ENCODE measurements at places on chromosomes 4 and X. TPM values are rescaled to one million over a fixed set of nuclear protein-coding genes. Genes with fewer than 3 reads are reported as not detected.

The ANXA3 gene
- total RNA-seq, result 54.3 TPM

The SLC10A6 gene
- total RNA-seq, result 8.6 TPM

The MAGEA10 gene
- not detected for total RNA-seq

The GRIA2 gene
- 4.5 TPM for total RNA-seq

The KIAA1210 gene
- not detected for total RNA-seq

The GLOD5 gene
- not detected for total RNA-seq

The RHOXF2 gene
- total RNA-seq, result not detected

The ARL9 gene
- total RNA-seq, result not detected

The TLR6 gene
- total RNA-seq, result 4.2 TPM

DNA sequence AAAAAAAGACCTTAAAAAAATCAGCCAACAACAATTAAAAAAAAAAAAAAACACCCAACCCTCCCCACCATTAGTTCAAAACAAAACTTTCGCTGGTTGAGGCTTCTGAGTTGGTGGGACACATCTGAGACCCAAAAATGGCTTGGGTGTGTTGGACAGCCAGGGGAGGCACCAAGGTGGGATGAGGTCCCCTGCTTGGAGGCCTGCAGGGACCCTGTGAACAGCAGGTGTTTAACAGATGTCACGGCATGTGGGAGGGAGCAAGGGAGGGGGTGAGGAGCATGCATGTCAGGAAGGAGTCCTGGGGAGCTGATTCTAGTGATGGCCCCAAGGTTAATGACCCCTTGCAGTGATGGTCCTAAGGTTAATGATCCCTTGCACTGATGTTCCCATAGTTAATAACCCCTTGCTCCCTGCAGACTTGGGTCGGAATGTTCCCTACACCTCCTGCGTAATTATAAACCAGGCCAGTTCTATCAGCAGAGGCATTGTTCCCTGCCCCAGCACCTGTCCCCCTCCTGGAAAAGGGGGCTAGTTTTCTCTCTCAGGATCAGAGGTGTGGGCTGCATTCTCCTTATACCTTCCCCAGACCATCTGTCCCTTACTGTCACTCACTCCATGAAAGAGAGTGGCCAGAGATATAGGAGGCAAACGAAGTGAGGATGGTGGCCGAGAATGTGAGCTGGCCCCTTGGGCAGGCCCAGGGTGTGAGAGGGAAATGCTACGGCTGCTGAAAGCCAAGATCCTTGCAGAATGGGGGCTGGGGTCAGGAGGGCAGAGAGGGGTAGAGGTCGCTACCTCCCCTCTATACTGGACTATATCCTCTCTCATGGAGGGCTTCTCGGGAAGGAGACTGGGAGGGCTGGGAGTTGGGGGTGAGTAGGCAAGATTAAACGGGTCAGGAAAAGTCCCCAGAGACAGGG, 2.3 kb upstream of the FOXP3 start:
- no peak for DNase-seq

DNA sequence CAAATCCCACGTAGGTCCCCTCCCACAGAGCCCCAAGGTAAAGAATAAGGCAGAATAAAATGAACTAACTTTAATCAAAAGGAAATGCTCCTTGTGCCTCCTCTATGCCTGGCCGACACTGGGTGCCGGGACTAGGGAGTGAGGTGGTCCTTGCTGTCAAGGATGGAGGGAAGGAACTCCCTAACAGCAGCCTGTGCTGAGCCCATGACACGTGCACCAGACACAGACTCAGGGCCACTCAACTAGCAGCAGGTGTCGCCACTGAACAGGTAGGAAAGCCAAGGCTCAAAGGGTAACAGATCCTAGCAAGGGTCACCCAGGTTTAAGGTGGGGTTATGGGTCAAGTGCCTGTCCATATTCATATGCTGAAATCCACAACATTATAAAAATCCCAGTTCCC, 29.2 kb downstream of the MSX1 start:
- DNase-seq, result no peak

GRCh38 chr4:39715788-39716187, 17.9 kb downstream of the UBE2K start:
- DNase-seq, result no peak

- DNase-seq, result no peak
Measured at GRCh38 chr4:24674279-24674678, 89.9 kb upstream of the DHX15 start.

- DNase-seq, result no peak
Measured at GRCh38 chrX:18674417-18674787, 2.5 kb upstream of the RS1 start.

DNA sequence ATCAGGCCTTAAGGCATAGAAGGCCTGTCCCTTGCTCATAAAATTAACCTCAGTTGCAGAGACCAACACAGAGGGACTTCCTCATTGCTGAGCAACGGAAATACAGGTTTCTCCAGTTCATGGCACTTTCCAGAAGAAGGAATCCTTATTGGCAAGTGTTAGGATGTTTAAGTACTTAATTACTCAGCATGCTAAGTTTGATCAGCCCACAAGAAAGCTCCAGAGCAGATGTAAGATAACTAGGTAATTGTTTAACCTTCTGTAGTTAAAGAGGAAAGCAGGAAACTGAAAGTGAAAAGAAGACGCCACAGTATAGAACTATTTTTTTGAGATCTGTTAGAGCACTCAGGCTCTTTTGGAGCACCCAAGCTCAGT, 33.5 kb downstream of the SMS start:
- no peak for DNase-seq

DNA sequence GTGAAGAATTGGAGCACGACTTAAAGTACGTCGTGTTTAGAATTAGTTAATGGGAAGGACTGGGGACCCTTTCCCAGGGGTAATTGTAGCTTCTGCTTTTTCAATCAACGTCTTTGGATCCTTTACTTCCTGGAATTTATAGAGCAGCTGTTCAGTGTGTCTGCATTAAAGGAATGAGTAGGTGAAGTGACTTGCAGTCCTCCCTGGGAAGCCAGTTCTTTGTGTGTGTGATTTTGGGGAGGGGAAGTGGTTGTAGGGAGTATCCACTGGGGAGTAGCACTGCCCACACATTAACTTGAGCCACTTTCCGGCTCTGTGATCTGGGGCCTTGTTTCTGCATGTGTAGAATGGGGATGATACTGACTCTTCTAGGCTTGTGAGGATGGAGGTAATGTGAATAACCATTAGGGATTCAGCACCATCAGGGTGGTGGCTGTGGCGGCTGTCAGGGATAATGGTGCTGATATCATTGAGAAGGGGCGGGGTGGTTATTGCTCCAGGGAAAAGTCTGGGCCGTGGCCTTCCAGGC, 54.7 kb downstream of the TMEM131L start:
- DNase-seq, result no peak

DNA sequence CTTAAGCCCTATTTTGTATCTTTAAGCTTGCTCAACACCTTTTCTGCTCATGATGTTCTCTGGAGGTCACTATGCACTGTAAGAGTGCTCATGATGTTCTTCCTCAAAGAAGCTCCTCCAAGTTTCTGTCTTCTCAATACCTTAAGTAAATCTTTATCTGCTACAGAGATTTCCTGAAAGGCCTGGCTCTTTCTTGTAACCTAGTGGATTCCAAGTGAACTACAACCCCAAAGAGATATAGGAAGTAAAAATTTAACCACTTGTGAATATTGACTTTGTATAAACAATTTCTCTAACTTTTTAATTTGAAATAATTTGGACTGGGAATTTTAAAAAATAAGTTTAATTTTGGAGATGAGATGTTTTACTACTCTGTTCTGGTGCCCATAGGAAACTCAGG, 39.3 kb upstream of the XK start:
- DNase-seq, result no peak

DNA sequence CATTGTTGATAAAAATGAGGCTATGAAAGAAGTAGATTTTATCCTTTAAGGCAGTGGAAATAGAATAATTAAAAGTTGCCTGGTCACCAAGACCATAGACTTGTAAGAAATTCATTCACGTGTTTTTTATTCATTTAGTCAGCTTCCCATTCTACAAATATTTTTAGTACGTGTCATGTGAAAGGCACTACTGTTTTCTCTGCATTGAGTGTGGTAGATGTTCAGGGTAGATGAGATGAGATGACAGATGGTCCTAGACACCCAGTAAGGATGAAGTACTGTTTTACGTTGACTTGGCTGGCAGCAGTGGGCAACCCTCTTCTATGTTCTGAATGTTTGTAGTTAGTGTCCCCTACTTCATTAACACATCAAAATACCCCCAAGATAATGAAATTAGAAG, 228.1 kb downstream of the ARHGAP24 start:
- no peak for DNase-seq

GRCh38 chrX:63784346-63784901, 590 bp downstream of the ARHGEF9 start:
- DNase-seq, result no peak

GRCh38 chr4:186027405-186027804, 41.6 kb upstream of the TLR3 start:
- DNase-seq, result no peak

DNA sequence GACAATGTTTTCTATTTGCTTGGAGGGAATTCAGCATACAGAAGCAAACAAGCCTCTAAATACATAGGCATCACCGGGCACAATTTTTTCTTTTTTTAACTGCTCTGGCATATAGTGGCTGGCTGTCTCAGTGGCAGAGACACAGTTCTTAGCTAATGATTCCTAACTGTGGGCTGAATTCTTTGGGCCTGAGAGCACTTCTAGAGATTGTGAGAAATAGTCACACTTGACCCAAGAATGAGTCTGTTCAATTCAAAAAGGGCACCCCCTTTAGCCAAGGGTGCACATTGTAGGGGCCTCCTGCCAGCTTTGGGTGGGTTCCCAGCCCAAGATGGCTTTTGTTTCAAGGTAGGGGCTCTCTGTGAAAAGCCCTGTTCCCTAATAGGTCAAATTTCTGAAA, 345.7 kb downstream of the ARHGAP10 start:
- DNase-seq, result no peak

- DNase-seq, result peak; percentile 20
Measured at GRCh38 chrX:19739683-19740082, 147.7 kb downstream of the SH3KBP1 start.

GRCh38 chr4:11503166-11503565, 74.5 kb upstream of the HS3ST1 start:
- no peak for DNase-seq

- DNase-seq, result no peak
Measured at GRCh38 chr4:114497116-114497515, 101.5 kb upstream of the UGT8 start.

DNA sequence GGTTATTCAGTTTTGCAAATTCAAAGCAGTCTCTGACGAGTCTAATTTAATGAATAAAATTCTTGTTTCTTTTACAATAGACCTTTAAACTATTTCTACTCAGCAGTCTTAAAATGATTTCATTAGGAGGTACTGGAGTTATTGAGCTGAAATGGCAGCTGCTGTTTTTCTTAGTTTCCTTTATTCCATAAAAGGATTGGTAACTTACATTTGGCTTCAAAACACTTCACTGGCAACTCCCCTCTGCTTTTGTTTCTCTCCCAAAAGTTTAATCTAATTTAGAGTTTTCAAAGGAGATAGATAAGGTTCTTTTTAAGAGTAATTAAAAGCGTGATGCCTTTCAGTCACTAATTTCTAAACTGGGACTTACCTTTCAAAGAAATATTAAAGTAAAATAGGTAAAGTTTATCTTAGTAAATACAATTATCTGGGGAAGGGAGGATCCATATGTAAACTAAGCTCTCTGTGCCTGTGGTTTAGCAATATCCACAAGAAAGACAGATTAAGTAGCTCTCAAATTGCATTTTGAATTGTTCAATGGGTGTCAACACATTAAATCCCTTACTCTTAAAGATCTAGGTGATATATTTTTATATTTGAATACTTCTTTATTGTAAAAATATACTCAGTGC, 17.1 kb upstream of the PCDH10 start:
- no peak for DNase-seq

- DNase-seq, result no peak
Measured at GRCh38 chrX:9495496-9495895, 30.6 kb downstream of the TBL1X start.

- DNase-seq, result no peak
Measured at GRCh38 chrX:78384486-78384885, 57.1 kb upstream of the CYSLTR1 start.

GRCh38 chr4:79697444-79697843, 289.4 kb upstream of the GK2 start:
- no peak for DNase-seq

DNA sequence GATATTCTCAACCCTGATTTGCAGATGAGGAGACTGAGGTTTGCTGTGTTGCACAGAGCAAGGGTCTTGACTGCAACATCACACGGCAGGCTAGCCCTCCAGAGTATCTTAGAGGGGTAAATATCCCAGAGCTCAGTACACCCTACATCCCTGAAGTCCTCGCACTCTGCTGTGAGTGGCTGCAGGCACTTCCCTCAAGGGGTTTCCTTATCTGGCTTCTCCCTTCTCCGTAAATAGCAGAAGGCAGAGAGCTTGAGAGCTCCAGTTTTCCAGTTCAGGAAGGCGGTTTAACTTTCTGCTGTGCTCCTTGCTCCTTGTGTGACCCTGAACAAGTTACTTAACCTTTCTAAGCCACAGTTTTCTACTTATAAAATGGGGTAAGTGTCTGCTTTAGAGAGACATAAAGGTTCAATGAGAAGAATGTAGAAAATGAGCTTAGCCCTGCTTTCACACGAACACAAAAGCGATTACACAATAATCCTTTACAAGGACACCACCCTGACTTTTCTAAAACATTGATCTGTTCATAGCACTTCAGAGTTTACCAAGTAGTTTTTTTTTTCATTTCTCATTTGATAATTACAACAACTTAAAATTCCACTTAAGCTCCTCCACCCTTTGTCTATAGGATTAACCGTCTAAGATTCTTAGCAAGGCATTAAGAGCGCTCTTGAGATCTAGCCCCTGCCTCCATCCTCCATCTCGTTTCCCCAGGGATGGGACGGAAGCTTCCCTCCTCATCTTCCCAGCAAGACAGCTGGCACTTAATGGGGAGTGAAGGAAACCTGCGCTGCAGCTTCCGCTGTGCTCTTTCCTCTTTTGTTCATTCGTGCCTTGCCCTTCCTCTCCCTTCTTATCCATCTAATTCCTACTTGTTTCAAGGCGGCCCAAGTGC, 68.4 kb downstream of the TAPT1 start:
- no peak for DNase-seq

GRCh38 chr4:156437666-156438065, 484.0 kb upstream of the CTSO start:
- DNase-seq, result no peak

DNA sequence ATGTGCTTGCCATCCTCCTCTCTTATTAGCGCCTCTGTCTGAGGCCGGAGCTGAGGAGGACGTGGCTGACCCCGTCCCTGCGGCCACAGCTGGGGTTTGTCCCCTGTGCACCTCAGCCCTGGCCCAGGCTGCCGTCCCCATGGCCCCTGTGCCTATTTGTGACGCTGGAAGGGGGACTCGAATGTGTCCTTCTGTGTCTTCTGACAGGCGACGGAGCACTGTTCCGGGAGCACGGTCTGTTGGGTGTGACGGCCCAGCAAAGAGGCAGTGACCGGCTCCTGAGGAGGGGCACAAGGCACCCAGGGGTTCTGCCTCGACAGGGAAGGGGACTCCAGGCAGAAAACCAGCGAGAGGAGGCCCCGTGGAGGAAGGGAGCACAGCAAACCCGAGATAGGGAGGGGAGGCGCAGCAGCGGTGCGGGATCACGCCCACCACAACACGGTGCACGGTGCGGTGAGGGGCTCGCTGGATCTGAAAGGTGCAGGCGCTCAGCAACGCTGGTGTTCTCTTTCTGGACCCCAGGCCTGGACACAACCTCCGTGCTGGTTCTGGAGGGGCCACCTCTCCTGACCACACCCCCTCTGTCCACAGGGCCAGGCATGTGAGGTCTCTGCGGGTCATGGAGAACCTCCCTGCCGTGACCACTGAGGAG, 5.6 kb downstream of the SH3TC1 start:
- no peak for DNase-seq

Measured in tibial nerve (tissue), 4 donors.